ENCODE measurements at places on chromosomes 4 and X.

DNA sequence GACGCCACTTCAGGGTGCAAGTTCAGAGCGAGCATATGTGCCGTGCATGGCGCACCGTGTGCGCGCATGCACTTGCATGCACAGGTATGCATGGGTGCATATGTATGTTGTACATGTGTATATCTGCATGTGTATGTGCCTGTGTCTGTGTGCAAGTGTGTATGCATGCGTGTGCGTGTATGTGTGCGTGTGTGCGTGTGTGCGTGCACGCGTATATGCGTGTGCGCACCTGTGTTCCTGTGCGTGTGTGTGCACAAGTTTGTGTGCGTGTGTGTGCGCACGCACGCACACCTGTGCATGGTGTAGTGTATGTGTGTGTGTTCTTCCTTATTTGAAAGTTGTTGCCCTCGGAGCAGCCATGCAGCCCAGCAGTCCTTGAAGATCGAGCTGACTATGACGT lies 76.8 kb downstream of the GPR143 start:
- DNase-seq = no peak

DNA sequence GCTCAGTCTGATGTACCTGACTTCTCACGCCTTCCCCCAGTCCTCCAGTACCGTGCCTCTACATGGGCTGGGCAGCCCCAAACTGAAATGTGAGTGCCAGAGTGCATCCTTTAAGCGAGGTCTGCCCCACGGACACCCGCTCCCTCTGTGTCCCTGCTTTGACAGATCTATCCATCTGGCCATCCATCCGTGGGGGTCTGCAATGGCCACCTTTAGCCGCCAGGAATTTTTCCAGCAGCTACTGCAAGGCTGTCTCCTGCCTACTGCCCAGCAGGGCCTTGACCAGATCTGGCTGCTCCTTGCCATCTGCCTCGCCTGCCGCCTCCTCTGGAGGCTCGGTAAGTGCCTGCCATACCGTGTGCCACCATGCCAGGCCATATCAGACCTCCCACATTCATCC lies 827 bp downstream of the PORCN start:
- DNase-seq = no peak

GRCh38 chr4:90889171-90889570 lies 762.0 kb downstream of the CCSER1 start:
- no peak for DNase-seq

- peak; percentile 22 for DNase-seq
These were observed 48.5 kb downstream of the SLC9A7 start for GRCh38 chrX:46710425-46710824.

DNA sequence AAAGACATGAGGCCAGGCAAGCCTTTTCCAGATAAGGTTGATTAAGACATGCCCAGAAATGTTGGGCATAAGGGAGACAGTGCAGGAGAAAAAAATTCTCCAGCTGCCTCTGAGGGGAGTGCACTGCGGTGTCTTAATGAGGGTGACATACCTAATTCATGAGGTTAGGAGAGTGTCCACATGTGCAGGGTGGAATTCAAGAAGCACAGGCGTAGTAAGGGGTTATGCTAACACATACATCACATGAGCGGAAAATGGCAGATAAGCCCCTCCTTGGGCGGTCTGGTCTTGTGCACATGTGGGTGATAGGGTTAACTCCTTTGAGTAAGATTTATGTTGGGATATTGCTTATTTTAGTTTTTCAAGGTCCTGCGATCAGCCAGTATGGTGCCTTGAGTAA lies 122.4 kb downstream of the PHKA2 start:
- no peak for DNase-seq

- DNase-seq = peak; percentile 31
These were observed 131.8 kb downstream of the AFF1 start for GRCh38 chr4:87066403-87067123.

- peak; percentile 41 for DNase-seq
These were observed 79.8 kb downstream of the FUNDC1 start for GRCh38 chrX:44462850-44463249.

GRCh38 chrX:109187473-109188168 lies 294.3 kb downstream of the GUCY2F start:
- DNase-seq = no peak

Measured in astrocyte of the hippocampus (primary cell).